ENCODE measurements at places on chromosomes 2 and 18.
A peak's percentile ranks its signal among the peaks of the same experiment; 100 is the strongest.

GRCh38 chr18:44917216-44918141, 236.8 kb downstream of the SETBP1 start:
- DNase-seq = no peak

- DNase-seq = no peak
These were observed 185.9 kb upstream of the SLC39A10 start for GRCh38 chr2:195471163-195471562.

DNA sequence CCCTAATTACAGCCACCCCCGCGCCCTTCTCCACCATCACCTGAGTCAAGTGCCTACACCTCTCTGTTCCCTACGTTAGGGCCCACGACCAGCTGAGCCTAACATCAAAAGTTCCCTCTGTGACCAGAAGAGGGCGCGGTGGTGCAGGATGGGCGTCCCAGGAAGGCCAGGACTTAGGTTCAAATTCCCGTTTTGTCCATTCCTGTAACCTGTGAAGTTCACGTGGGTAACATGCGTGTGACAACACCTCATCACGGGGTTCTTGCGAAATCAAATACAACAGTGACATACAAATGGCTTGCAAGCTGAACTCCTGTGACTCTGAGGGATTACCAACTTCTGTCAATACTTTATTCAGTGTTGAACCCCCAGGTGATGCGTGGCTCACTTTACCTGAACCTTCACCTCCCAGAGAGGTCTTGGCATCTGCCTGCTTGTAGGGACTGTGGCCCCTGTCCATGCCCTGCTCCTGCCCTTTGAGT, 207.9 kb downstream of the ARL4C start:
- DNase-seq = peak; percentile 56

DNA sequence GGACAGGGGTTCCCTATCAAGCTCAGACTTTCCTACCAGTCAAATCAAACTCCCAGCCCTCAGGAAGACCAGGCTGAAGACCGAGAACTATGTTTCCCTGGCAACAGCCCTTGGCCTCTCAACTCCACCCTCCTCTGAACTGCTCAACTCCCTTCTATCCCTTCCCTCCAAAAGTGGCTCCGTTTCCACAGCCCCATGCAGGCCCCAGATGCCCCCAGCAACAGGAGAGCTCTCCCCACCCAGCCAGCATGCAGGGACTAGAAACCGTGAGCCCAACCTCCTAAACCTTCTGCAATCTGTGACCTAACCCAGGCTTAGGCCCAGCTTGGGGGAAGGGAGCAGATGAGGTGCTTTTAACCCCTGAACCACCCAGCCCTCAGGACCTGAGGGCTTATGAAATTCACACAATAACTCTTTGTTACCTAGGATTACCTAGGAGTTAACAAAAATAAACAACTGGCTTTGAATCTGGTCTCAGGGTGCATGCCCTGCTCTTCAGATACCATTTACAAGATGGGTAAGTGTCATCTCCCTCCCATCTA, 87.2 kb downstream of the BCL11A start:
- no peak for DNase-seq

- DNase-seq = no peak
These were observed 538.9 kb upstream of the REG3G start for GRCh38 chr2:78486565-78486964.

GRCh38 chr2:210534879-210535278, 21.5 kb upstream of the CPS1 start:
- no peak for DNase-seq

DNA sequence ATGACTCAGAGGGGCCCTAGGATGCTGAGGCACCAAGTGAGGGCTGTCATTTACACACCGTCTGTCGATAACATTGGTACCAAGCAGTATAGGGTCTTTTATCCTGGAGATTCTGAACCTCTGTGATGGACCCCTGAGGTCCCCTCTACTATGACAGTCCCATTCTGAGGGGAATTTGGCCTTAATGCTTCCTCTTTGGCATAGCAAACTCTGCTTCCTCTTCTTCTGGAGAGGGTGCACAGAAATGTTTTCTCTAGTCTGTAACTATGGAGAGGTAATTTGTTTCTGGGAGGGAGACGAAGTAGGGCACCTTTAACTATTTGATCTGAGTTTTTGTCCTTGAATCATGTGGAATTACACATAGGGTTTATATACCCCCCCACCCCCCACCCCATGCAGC, 44.8 kb downstream of the INPP4A start:
- no peak for DNase-seq

DNA sequence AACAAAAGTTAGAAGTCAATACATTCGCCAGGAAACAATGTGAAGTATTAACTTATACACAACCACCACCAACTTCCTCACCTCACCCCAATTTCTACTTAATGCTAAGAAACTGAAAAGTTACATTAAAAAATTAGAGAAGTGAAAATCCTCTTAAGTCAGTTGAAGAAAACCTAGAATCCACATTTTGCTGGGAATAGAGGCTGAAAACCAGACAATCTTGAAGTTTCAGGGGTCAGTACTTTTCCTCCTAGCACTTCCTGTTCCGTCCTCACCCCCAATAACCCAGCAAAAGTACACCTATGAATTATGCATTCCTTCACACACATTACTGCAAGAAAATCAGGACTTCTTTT, 6.3 kb downstream of the YES1 start:
- no peak for DNase-seq

GRCh38 chr2:69032336-69032735, 19.4 kb downstream of the ANTXR1 start:
- no peak for DNase-seq

GRCh38 chr2:227889336-227889735, 17.9 kb downstream of the DAW1 start:
- no peak for DNase-seq

DNA sequence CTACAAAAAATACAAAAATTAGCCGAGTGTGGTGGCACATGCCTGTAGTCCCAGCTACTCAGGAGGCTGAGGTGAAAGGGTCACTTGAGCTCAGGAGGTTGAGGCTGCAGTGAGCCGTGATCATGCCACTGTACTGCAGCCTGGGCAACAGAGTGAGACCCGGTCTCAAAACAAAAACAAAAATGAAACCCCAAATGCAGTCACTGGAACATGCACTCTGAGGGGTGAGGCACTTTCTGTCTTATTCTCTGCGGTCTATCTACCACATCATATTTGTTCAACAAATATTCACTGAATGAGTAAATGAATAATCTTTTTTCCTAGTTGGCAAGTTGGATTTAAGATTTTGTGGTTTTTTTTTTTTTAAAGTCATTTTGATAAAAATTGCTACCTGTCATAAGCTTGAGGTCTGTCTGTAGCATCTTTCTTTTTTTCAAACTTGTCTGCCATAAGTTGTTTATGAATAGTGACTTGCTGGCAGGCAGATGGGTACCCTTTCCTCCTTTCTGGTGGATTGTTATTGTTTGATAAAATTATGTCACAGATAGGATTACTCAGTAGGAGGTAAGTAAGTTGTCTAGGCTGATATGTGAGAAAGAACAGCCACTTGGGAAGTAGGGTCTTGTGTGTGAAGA, 11.8 kb downstream of the CHRNA1 start:
- DNase-seq = peak; percentile 72

- DNase-seq = no peak
These were observed 66.4 kb downstream of the MRPS9 start for GRCh38 chr2:105104208-105104731.

DNA sequence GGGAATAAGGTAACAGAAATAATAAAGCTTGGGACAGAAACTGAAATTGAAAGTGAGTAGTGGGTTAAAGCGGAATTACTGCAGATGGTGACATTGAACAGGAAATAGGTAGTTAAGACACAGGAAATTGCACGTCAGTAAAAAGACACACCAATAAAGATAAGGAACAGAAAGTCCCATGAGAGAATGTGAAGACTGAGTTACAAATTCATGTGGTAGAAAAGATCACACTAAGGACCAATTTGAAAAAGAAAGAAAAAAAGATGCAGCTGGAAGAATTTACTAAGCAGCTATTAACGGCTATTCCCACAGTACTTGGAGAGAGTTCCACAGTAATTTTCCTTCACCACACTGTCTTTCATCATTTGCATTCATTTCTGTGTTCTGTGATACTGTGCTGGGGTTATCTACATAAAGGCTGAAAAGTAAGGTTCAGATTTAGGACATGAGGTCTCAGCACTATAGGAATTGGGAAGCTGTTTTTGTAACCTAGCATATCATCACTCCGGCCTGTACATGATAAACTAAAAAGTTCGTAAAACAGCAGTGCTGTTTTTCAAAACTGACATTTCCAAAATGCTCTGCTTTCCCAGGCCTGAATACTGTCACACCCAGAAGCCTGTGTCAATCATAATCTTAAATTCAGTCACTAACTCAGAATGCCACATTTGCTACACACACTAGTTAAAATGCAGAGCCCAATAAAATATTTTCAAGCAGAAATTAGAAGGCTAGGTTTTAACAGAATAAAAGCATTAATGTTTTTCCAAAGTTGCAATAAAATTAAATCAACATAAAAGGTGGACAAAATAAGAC, 42.9 kb downstream of the SRBD1 start:
- DNase-seq = peak; percentile 12

GRCh38 chr2:141021611-141022010, 1109.2 kb downstream of the LRP1B start:
- DNase-seq = no peak

DNA sequence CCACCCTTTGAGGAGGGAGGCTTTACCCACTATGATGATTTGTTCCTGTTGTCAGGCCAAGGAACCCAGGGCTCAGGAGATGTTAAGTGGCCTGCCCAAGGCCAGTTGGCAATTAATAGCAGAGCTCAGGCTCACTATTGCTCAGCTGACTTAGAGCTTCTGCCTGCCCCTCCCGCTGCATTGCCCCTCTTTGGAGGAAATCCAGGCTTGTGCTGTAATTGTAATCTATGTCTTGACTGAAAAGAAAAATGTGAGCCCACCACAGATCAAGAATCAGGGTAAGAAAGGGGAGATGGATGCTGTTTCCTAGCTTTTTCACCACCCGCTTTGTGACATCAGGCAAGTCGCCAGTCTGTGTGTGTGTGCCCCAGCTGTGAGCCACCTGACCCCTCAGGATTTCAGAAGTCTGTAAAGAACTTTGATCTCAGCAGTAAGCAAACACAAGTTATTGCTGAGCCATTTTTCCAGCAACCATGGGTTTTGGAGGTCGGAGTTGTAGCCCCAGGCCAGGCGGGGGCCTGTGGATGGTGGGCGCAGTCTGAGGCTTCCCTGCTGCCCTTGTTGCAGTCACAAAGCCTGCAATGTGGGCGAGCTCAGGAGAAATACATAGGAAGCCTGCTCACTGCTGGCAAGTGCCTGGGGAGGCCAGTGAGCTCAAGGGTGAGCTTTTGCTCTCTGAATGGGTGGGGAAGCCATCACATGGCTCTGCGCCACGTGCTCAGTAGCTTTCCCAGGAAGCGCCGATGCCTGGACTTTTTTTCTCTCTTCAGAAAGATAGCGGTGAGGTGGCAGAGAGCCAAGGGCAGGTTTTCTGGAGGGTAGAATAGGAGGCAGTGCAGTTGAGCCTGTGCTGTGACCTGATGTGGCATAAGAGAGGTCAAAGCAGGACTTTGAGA, 6.1 kb downstream of the CABLES1 start:
- DNase-seq = no peak

- DNase-seq = no peak
These were observed 175.6 kb upstream of the SKOR2 start for GRCh38 chr18:47427072-47427471.

GRCh38 chr2:173997269-173997668, 32.1 kb upstream of the SP3 start:
- no peak for DNase-seq

- DNase-seq = no peak
These were observed 37.0 kb upstream of the METTL21A start for GRCh38 chr2:207662203-207662602.

DNA sequence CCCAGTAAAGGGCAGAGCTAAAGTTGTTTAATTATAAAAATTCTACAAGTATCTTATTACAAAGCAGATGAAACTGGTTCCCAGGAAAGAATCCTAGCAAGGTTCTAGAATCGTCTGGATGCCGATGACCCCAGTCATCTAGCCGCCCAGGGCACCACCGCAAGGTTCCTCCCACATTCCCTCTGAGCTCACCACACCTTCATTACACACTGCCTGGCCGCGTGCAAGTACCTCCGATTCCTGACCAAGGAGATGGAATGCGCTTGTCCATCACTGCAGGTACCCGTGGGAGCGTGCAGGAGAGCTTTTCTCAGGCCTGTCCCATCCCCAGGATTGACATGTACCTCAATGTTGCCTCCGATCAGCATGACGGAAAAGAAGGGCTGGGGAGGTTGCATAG, 158.5 kb downstream of the LAMA1 start:
- no peak for DNase-seq

GRCh38 chr2:152396763-152397162, 61.8 kb downstream of the FMNL2 start:
- no peak for DNase-seq

DNA sequence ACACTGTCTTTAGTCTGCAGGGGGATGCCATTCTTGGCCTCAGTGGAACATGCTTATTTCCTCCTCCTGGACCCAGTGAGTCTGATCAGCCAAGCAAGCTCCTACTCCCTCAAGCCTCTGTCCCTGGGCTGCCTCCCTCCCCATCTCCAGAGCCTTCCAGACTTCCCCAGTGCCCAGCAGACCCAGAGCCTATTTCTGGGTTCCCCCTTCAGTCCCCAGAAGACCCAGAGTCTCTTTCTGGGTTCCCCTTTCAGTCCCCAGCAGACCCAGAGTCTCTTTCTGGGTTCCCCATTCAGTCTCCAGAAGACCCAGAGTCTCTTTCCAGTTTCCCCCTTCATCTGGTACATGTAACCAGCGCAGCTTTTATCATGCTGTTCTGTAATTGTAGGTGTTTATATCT, 17.0 kb upstream of the PKDCC start:
- no peak for DNase-seq

GRCh38 chr2:29097569-29097968, 17.6 kb upstream of the CLIP4 start:
- DNase-seq = no peak

GRCh38 chr2:178450524-178450773, 526 bp downstream of the PRKRA start:
- DNase-seq = peak; percentile 69

DNA sequence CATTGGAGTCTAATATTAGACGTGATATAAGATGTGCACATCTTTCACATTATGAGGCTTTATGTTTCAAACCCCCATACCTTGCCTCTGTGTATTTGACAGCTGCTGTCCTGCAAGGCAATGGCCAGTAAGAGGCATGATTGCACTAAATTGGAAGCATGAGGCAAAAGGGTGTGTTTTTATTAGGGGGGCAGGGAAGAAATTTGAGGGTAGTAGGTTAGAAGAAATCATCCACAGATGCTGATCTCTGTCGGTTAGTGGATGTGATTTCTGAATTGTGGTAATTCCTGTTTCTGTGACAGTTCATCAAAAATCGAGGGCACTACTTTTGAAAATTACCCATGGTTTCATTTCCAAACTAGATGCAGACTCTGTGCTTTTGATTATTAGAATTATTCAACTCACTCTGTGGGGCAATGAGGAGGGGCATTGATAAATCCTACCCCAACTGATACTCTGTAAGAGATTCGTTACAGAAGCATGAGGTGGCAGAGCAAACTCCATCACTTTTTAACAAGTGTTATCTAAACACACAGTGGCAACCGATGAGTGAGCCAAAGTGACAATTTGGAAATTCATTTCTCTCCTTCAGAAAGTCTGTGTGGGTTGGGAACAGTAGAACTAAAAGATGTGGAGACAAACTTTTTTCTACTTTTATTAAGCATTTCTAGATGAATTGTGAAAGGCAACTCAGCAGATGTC, 453.0 kb downstream of the ARHGAP15 start:
- DNase-seq = no peak

Measured in T-helper 1 cell (primary cell).